Aorta (tissue), 5 donors: ENCODE measurements at places on chromosomes 12 and 14. TPM values are rescaled to one million over a fixed set of nuclear protein-coding genes. Genes with fewer than 3 reads are reported as not detected.

GRCh38 chr12:120537856-120538220 lies 3.7 kb downstream of the RNF10 start:
- DNase-seq, result no peak

- DNase-seq, result no peak
Observed at GRCh38 chr12:54616933-54617680, 17.6 kb downstream of the LACRT start.

GRCh38 chr12:89514751-89515150 lies 9.8 kb downstream of the GALNT4 start:
- no peak for DNase-seq

DNA sequence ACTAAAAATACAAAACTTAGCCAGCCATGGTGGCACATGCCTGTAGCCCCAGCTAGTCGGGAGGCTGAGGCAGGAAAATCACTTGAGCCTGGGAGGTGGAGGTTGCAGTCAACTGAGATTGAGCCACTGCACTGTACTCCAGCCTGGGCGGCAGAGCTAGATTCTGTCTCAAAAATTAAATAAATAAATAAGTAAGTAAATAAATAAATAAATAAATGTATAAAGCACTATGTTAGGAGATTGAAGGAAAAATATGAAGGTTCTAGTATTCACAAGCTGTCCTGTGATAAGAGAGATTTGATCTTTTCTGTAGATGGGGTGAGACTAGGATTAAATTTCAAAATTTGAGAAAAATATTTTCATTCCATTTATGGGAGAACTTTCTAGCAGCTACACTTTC lies 5.7 kb downstream of the DNAJC22 start:
- DNase-seq, result no peak

- no peak for DNase-seq
Observed at GRCh38 chr12:32507942-32508320, 108.6 kb downstream of the FGD4 start.

DNA sequence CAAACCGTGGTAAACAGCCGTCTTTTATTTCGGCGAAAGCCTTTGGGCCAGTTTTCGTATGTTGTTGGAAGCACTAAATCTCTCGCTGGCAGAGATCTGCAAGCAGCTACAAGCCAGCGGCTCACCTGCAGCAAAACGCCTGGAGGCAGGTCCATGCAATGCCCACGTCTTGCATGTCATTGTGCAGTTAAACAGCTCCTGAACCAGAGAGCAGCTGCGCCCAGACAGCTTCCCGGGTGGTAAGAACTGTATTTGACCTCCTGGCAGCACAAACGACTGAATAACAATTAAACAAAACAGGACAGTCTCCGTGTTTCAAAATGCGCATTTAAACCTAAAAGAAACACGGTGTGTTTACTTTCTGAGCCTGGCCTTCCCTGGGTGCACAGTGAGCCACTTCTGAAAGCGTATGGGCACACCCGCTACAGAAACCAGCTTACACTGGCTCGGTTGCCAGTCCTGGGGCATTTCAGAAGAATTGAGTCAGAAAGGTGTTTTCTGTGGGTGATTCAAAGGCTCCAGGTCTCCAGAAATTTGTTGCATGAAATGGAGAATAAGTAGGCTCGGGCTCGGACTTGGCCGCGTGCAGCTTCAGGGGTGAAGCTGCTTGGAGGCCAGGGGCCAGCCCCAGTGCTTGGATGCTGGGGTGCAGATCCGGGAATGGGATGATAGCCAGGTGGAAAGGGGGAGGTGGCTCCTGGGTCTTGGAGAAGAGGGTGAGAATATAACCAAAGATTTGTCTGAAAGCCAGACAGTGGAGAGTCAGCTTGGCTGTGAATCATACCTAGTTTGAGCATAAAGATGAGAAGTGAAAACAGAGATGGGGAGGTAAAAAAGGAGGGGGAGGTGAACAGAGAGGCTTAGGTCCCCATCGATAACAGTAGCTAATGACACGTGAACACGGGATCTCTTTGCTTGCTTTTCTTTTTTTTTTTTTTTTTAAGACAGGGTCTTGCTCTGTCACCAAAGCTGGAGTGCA lies 24.9 kb upstream of the FZD10 start:
- no peak for DNase-seq

DNA sequence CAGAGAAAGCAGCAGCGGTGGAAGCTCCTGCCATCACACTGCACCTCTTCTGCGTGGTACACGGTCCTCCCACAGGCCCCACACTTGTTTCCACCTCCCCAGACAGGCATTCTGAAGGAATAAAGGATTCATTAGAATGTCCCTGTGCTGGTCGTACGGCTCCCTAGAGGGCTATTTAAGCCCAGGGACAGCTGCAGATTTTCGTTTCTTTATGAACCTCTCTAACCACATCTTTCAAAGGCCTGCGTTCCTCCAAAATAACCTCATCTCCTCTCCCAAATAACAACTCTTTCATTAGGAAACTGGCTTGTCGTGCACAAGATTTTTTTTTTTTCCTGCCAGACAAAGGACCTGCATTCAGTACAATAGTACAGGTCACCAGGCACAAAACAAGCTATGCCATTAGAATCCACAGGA lies 12.7 kb downstream of the CSRP2 start:
- DNase-seq, result no peak

- no peak for DNase-seq
Observed at GRCh38 chr14:21049271-21049673, 7.1 kb downstream of the RNASE7 start.

GRCh38 chr12:51977320-51977753 lies 25.8 kb downstream of the ACVR1B start:
- DNase-seq, result no peak

DNA sequence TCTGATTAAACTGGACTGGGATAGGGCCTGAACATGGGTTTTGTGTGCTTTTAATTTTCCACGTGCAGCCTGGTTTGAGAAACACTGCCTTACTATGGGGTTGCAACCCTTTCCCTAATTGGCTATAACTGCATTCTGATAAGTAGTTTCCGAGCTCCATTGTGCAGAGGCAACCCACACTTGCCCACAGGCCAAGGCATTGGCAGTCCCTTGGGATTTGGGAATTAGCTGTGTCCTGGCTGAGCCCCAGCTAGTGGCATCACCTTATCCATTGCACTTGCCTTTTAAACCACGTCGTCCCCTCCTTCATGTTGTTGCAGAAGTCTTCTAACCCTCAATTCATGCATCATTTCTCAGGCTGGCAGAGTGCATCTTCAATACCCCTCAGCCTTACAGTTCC lies 10.2 kb downstream of the VCPKMT start:
- no peak for DNase-seq

DNA sequence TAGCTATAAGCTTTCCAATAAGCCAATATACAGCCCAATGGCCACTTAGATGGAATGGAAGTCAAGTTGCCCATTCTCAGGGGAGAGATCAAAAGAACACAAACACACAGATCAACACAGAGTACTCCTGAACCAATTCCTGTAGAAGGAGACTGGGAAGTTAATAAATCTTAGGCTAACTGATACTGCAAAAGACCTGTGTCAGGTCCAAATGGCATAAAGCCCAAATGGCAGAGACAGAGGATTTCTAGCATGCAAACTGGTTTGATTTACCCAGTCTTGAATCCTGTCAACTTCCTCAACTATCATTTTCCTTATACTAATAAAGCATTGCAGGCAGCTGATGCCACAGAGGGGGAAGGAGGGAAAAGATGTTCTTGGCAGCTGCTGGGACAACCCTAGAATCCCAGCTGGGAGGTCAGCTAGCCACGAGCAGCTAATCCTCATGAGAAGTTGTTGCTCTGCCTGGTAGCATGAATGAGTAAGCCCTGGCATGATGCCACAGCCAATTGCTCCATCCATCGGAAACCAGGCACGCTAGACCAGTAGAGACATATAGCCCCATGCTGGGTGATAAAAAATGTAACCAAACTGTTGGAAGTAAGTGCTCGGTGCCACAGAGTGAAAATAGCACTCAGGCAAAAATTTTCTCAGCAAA lies 26.2 kb downstream of the ANG start:
- peak; percentile 85 for DNase-seq

DNA sequence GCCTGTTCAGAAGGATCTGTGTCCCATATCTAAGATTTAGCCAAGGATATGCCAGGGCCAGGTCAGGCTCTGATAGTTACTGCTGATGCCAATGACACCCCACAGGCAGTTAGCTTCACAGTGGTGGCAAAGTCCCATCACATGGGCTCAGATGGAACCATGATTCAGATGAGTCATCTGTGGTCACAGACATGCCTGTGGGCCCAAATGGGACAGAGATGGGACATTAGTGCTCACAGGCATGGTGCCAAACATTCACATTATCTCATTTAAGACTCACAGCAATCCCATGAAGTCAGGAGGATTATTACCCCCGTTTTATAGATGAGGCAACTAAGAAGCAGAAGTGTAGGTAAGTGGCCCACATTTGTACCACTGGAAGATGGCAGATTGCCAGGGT lies 207.8 kb downstream of the DPF3 start:
- DNase-seq, result no peak

GRCh38 chr14:54728700-54729527 lies 162.0 kb downstream of the SAMD4A start:
- no peak for DNase-seq

DNA sequence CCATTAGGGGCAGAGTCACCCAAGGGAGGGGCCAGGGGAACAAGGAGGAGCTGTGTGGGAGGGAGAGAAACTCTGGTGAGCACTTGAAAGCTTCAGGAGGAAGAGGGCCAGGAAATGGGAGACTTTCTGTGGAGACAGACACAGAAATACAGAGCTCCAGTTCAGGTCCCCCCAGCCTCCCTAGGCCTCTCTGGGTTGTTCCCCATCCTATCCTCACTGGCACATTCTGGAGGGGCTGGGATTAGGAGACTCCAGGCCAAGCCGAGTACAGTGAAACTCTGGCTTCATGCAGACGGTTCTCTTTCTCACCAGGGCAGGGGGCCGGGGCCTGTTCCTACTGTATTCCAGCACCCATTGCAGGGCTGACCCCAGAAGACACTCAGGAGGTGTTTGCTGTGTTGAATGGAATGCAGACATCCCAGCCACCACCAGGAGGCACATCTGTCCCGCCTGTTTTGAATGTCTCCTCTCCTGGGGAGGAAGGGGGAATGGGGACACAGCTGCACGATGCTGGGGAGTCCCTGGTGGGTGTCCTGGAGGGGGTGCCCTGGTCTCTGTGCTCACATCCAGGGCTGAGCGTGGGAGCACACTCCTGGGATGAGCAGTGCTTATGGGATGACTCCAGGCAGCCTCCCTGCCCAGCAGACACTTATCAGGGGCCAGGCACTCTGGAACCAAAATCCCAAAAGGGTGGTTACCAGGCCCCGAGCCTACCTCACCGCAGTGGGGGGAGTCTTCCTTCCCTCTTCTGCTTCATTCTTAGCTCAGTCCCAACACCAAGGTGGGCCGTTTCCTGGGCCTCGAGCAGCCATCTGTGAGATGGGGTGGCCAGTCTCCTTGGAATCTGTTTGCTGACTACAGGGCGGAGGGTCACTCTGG lies 5.5 kb upstream of the KRT84 start:
- peak; percentile 70 for DNase-seq

DNA sequence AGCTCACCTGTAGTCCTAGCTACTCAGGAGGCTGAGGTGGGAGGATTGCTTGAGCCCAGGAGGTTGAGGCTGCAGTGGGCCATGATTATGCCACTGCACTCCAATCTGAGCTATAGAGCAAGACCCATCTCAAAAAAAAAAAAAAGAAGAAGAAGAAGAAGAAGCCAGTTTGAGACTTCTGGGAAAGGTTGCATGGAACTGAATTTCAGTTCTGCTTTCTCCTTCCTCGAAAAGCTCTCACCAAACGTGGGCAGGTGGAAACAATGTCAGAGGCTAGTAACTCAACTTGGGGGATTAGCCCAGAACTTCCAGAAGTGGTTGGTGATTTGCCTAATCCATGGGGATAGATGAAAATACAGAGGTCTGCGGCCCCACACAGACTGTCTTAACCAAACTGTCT lies 18.7 kb downstream of the FLVCR2 start:
- DNase-seq, result no peak

DNA sequence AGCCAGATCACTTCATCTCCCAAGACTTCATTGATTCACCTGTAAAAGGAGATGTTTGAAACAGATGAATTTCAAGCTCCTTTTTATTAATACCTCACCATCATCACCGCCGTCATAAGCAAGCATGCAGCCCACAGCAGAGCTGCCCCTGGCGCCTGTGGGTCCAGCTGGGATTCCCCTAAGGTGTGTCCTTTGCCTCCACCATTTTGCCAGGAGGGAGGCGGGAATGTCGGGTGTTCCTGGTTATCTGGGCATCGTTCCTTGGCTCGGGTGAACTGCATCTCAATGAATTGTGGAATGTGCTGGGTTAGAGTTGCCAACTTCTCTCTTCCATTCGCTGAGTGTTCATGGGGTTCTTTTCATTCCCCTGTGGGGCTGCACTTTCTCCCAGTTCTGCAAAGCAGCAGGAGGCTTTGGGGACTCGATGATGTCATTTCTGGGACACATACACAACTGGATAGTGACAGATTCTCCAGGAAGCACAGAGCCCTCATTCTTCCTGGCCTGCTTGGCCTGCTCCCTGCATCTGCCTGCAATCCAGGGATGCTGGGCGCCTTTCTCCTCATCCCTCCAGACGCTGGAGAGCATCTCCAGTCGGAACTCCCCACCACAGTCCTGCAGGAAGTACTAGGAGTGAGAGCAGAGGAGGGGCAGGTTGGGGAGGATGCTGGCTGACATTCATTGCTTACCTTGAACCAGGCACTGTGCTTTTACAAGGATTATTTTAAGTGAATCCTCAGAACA lies 10.1 kb downstream of the CCND2 start:
- no peak for DNase-seq

GRCh38 chr12:11778713-11779685 lies 129.5 kb downstream of the ETV6 start:
- DNase-seq, result no peak

DNA sequence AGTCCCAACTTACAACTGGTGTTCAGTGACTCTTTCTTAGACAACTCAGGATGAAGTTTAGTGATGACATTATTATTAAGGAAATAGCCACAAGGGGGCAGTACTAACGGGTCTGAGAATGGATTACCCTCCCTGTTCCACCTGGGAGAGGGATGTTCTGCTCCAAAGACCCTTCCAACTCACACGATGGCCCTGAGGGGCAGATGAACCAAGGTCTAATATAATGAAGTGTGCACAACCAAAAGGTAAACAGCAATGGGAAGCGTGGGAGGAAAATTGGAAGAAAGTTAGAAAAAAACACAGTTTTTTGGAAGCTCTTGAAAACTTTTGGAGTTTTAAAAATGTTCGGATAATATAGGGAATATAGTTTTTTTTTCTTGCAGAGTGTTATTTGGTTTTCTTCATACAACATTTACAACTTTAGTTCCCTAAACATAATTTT lies 24.0 kb downstream of the FGF6 start:
- no peak for DNase-seq

GRCh38 chr14:21352587-21352986 lies 31.2 kb downstream of the SUPT16H start:
- DNase-seq, result no peak

DNA sequence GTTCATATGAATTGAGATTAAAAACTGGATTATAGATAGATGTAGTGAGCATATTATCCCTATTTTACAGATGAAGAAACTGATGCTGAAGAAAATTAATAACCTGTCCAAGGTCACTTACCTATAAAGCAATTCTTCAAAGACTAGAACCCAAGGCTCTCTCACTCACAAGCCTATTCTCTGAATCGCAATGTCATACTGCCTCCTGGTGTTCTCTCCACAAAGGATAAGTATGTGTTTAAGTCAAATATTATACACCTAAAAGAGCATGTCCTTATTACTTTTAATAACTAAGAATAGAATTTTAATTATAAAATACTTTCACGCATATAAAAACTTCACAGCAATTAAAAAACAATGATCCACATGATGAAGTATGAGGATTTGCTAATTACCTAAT lies 721.3 kb upstream of the USP15 start:
- no peak for DNase-seq

PIANP gene
- 1.2 TPM for total RNA-seq

GPD1 gene
- 2.2 TPM for total RNA-seq

SLC5A8 gene
- total RNA-seq, result not detected

SYNDIG1L gene
- 1.2 TPM for total RNA-seq

CCDC38 gene
- total RNA-seq, result not detected

ARHGAP9 gene
- total RNA-seq, result 38.8 TPM

NPFF gene
- total RNA-seq, result not detected

CD163 gene
- 229 TPM for total RNA-seq
